ENCODE measurements at places on chromosomes 5 and 9.
A peak's percentile ranks its signal among the peaks of the same experiment; 100 is the strongest.

DNA sequence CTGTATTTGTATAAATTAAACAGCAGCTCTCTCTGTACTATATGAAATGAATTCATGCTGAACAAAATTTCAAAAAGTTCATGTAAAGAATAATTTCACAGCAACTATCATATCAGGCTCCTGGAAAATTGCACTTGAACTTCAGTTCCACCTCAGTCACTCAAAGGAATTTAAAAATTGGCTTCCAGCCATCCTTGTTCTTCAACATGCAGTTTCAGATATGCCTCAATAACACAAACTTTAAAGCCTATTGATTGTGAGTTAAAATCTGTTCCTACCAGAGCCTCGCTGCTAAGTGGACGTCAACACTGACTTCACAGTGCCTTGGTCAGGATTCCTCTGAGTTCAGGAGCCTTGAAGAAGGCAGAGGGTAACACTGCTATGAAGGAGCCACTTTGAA, 418.7 kb upstream of the WWC1 start:
- DNase-seq = no peak

DNA sequence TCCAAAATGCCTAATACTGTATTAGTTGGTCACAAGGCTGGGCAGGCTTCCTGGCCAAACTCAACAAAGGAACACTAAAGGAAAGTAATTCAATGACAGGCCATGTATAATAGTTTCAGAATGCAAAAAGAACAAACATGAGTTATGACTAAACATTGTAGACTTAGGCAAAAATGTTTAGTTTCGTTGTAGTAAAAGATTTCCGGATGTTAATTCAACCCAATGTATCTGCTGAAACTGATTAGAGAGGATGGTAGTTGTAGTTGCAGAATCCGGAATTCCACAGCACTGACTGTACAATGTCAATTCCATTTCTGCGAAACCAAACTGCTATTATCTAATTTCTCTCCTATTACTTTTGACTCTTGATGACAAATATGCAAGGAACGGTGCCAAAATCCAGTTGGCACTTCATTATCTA, 117.9 kb upstream of the FST start:
- DNase-seq = no peak

GRCh38 chr9:132193227-132194124, 31.6 kb downstream of the NTNG2 start:
- no peak for DNase-seq

GRCh38 chr5:144484124-144484897, 313.6 kb downstream of the KCTD16 start:
- no peak for DNase-seq

- DNase-seq = no peak
These were observed 13.2 kb downstream of the DIPK1B start for GRCh38 chr9:136725612-136726011.

DNA sequence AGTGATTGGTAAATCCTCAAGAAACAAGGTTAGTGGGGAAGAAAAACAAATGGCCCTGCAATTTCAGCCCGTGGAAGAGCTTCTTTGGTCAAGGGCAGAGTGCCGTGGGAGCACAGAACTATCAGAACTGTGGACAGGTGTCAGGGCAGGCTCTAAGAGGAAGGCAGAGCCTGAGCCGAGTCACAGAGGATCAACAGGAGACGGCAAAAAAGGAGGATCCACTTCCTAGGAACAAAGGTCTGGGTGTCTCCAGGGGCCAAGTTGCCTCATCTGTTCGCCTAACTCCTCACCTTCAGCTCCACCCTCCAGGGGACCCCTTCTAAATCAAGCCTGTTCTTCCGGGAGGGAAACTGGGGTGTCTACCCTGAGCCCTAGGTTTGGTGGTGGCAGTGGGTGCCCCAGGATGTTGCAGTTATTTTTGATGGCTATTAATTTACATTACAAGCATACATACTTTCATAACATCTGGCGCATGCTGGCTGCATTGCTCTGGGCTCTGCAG, 88.0 kb downstream of the FEM1C start:
- no peak for DNase-seq

- DNase-seq = no peak
These were observed 28.9 kb downstream of the TYRP1 start for GRCh38 chr9:12722131-12722530.

GRCh38 chr9:104780796-104781395, 17.0 kb downstream of the NIPSNAP3B start:
- DNase-seq = no peak

GRCh38 chr5:38548064-38548759, 8.2 kb downstream of the LIFR start:
- no peak for DNase-seq

DNA sequence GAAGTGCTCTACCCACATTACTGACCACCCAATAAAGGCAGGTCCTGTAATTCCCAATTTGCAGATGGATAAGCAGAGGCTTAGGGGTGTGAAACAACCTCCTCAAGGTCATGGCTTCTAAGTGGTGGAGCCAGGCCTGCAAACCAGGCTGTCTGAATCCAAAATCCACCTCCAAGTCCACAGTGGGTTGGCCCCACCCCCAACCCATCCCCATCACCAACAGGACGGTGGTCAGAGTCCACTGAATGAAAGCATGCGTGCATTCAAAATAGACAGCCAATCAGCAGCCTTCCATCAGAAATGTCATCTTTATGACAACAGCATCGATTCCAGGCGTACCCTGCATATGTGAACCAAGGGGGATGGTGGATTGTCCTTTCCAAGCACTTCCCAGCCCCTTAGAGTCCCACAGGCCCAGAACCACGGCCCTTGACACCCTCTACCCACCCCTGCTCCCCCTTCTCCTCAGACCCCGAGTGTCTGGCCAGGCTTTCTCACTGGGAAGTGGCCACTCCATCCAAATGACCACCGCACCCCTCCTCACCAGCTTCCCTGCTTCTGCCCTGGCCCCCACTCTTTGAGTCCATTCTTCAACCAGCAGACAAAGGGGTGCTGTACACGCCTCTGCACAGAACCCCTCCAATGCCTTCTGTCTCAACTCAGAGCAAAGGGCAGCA, 133.1 kb downstream of the KCNIP1 start:
- DNase-seq = no peak

- DNase-seq = no peak
These were observed 1955.5 kb downstream of the MAT2B start for GRCh38 chr5:165460911-165461310.

GRCh38 chr5:14006823-14007520, 62.5 kb upstream of the DNAH5 start:
- DNase-seq = no peak

DNA sequence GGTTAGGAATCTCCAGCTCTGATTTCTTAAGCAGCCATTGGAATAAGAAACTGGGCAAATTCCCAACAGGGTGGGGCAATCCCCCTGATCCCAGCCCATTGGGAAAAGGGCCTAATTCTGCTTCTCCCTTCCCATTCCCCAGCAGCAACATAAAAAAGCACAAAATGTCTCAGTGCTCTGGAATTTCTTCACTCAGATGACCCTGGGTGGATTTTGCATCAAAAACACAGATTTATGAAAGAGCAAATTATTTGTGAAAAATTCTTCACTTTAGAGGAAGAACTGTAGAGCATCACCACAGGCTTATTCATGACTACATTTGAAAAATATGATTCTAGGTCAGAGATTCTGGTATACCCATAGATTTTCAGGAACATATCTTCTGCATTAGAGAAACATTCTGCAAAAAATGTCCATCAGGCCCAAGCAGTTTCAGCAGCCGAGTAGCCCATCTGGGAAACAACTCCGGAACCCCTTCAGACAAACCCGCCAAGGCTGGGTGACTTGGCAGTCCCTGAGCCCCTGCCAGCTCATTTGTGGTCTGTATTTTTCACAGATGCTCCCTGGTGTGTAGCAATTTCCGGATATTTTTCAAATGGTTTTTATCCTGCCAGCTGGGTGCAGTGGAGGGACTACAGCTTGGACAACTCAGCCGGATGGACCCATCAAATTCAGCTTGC, 102.1 kb upstream of the RANBP3L start:
- DNase-seq = no peak

GRCh38 chr9:90698871-90699440, 56.3 kb upstream of the DIRAS2 start:
- no peak for DNase-seq

GRCh38 chr5:171736976-171737891, 48.4 kb upstream of the SMIM23 start:
- DNase-seq = no peak

- peak; percentile 0 for DNase-seq
These were observed 75.6 kb upstream of the RASEF start for GRCh38 chr9:83138422-83139135.

DNA sequence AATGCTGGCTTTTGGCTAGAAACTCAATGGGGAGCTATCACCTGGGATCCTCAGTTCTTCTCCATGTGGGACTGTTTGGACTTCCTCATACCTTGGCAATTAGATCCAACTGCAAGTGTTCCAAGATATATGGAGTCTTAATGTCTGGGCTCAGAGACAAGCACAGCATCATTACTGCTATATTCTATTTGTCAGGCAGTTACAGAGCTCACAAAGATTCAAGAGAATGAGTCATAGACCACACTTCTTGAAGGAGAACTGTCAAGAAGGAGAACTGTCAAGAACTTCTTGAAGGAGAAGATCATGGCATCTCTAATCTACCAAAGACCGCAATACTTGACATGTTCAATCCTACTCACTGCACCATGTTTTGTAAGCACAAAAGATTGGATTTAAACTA, 106.8 kb upstream of the NREP start:
- no peak for DNase-seq

DNA sequence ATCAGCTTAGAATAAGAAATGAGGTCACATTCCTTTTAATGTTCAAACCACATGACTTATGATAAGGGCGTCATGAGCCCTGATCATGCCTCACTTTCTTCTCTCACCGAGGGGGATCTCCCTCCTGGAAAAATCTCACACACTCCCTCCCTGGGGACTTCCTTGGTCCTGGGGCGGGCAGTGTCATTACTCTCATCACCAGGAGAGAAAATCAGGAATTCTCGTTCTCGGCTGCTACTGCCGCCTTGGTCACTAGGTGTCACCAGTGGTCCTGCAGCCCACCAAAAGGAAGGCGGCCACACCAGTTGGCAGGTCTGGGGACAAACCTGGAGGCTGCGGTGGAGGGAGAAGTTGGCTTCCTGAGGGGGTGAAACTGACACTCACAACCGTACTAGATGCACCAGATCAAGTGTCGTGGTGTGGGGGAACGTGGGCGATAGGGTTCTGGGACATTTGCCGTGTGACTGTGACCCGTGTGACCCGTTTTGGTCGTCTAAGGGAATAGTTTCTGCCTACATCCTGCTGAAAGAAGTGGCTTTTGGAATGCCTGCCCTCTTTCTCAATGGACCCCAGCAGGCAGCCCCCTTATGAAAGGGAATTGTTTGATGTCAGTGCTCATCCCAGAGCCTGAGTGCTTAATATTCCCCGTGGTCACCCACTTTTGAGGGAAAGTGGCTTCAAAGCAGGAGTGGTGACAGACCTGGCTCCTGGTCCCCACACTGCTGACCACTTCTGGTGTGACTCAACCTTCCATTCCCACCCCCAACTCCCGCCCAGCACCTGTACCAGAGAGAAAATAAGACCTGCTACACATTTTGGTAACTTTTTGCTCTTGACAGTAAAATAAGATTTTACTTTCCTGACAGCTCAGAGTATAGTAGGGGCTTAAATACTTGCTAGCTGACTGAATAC, 63.2 kb downstream of the ACER2 start:
- DNase-seq = peak; percentile 62

DNA sequence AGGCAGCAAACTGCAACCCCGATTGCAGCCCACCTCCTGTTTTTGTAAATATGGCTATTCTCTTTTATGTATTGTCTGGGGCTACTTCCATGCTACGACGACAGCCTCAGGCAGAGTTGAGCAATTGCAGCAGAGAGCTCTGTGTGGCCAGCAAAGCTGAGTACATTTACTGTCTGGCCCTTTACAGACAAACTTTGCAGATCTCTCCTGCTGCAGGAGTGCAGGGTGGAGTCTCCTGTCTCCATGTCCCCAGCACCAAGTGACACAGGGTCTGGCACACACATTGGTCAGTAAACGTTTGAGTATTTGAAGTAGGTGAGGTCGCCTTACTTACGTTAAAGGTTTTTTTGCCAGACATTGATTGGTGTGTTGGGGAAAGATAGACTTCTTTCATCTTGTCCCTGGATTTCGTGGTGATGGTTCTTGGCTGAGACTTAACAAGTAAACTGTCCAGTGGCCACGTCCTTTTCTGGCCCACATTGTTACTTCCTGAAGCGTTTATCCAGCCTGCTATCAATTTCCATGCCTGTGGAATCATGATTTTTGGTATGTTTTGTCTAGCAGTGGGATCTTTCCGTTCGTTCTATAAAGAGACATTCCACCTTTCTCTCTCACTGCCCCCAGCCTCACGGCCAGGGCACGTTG, 27.2 kb downstream of the PRRC2B start:
- DNase-seq = no peak

DNA sequence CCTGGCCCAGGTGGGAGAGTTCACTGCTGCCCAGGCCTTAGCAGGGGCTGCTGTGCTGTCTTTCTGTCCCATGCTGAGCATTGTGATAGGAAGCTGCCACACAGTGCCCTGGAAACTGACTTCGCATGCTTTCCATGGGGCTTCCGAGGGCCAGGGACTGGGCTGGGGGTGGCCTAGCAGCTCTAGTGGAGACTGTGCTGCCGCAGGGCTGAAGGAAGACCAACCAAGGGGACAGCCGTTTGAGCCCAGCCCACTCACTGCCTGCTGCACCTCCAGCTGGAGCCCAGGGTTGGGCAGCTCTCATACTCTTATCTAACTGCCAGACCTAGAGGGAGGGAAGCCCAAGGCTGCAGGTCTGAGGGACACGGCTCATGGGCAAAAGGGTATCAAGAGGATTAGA, 79.2 kb downstream of the RGS3 start:
- DNase-seq = no peak

- DNase-seq = no peak
These were observed 32.2 kb downstream of the HRH2 start for GRCh38 chr5:175690025-175690424.

DNA sequence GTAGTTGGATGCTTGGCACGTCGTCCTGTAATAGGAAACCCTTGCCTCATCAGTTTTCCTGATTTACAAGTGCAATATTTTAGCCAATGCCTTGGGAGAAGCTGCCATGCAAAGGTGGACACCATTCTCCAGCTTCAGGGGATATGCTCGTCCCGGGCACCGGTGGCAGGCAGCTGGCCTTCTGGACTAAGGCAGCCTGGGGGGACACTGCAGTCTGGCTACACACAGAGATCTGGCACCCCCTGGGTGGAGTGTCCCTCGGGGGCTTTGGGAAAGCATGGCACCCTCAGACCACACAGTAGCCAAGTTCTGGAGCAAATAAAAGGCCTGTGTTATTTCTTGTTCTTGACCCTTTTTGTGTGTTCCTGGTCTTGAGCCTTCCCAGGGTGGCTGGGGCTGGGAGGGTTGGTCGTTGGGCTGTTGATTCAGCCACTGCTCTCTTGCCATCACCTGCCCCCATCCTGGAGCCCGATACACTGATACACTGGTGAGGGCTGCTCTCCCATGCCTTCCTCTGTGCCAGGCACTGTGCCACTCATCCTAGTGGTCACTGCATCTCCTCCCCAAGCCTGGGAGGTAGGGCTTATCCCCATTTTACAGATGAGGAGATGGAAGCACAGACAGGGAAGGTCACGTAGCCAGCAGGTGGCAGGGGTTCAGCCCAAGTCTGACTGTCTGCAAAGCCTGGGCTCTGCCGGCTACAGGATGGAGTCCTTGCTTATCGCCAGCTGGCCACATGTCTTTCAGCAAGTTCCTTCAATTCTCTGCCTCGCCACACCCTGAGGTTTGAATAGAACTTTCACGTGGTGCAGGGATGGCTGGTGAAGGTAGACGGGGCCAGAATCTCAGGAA, 134.1 kb downstream of the RGS3 start:
- DNase-seq = no peak

GRCh38 chr9:19020886-19021455, 12.0 kb downstream of the SAXO1 start:
- no peak for DNase-seq
